ENCODE measurements at places on chromosomes 12 and 14.
A peak's percentile ranks its signal among the peaks of the same experiment; 100 is the strongest.

GRCh38 chr14:60553808-60554207 is 44.9 kb downstream of the SIX6 start:
- DNase-seq: no peak

DNA sequence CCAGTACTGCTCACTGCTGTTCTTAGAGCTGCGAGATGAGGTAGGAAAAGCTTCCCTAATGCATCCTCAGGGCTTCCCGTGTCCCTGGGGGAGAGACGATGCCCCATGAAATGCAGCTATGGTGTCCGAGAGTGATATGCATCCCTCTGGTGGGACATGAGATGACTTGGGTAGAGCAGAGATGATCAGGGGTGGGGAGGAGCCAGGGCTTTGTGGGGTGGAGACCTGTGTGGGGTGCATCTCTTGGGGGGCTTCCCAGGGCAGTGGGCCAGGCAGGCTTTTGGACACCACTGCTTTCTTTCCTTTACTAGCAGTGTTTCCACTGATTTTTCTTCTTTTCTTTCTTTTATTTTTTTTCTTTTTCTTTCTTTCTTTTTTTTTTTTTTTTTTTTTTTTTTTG is 147.3 kb downstream of the ADGRD1 start:
- no peak for DNase-seq

GRCh38 chr14:85921241-85921640 is 391.3 kb downstream of the FLRT2 start:
- no peak for DNase-seq

GRCh38 chr14:65208548-65208947 is 106.2 kb upstream of the MAX start:
- no peak for DNase-seq

- no peak for DNase-seq
These were observed 49.8 kb upstream of the USP15 start for GRCh38 chr12:62210422-62210821.

DNA sequence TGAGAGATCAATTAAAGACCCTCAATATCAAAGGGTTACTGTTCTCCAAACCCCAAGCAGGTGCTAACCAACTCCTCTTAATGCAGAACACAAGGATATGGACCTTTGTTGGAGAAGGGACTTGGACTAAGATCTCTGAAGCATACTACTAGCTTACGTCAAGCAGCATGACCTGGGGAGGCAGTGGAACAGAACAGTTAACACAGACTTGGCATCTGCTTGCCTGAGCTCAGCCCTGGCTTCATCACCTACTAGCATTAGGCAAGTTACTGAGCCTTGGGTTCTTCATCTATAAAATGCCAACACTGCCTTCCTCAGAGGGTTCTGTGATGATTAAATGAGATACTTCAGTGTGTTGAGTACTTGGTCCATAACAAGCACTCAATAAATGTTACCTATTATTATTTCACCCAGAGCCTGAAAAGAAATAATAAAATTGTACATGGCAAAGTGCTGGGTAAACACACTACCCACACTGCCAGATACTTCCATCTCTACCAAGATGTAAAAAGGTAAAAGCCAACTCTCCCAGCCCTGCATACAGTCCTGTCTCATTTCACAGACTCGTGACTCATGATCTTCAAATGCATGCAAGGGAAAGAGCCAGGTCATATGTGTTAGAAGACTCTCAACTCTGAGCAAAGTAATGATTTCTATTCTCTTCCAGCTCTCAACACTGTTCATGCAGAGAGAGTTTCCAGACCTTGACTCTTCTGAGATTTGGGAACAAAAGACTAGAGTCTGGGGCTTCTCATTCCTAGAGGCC is 39.7 kb downstream of the FMNL3 start:
- DNase-seq: no peak

GRCh38 chr12:100375038-100375735 is 18.3 kb downstream of the SLC17A8 start:
- DNase-seq: no peak

GRCh38 chr12:87960566-87960965 is 68.6 kb downstream of the C12orf50 start:
- DNase-seq: no peak

GRCh38 chr12:79155683-79156082 is 291.1 kb downstream of the SYT1 start:
- no peak for DNase-seq

DNA sequence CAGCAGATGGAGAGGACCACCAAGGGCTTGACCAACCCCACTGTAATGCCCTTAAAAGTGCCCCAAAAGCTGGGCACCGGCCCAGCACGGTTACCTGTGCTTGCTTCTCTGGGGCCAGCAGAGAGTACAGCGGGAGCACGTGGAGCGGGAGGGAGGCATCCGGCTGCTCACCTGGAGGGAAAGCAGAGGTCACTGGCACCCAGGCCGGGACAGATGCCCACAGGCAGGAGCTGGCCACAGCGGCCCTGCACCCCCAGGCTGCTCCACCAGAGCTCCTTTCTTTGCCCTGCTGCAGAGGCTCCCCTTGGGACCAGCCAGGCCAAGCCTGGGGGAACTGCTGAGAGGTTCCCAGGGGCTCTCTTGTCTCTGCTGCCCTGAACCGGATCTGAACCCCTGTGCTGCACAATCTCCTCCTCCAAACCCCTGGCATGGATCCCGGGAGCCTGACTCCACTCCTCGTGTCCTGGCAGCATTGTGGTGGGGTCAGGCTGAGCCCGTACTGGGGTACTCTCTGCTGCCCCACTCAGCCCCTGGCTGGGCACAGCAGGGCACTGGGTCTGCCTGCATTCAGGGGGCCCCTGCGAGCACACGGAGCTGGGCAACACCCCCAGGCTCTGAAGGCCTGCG is 24.0 kb downstream of the DHX37 start:
- no peak for DNase-seq

- DNase-seq: peak; percentile 82
These were observed at the start of gene HECTD4 for GRCh38 chr12:112381883-112382796. HECTD4 (minus strand) TSS chr12:112382431; CDS start chr12:112382128, 303 bp downstream.

DNA sequence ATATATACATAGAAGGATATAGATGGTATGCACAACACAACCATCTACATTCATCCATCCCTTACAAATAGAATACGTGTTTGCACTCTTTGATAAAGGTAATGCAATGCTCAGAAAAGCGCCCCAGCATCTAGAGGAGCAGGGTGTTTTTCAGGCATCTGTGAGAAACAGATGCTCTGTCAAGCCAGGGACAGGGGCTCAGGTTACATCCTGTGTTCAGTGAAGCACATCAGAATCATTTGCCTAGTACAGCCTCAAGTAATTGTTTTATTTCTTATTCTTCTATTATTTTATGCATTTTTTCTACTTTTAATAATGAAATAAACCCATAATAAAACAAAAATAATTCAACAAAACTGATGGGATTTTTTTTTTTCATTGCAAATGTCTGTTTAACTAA is 50.5 kb upstream of the HIF1A start:
- DNase-seq: peak; percentile 52

DNA sequence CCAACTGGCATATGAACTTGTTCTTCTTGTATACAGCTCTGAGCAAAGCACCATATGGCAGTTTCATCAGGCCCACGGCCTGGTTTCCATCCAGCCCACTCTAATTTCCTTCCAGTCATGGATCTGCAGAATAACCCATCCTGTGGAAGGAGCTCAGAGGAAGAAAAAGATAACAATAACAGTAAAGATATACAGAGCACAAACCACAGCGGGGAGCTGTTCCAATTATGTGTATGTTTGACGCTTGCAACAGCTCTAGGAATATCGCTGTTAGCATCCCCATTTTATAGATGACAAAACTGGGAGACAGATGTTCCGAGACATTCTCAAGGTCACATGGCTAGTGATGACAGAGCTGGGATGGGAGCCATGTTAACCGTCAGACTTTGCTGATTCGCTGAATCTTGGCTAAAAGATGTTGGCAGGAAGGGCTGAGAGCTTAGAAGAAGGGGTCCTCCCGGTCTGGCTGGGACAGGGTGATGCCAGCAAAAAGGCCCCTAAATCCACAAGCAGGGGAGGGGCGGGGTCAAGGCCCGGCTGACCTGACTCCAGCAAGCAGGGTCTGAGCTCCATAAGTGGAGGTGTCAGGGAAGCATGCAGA is 34.4 kb upstream of the CIPC start:
- no peak for DNase-seq

- DNase-seq: no peak
These were observed 42.6 kb upstream of the FOXJ2 start for GRCh38 chr12:7989827-7990491.

GRCh38 chr12:59179231-59179630 is 258.9 kb upstream of the LRIG3 start:
- DNase-seq: no peak

GRCh38 chr12:4064008-4064407 is 190.8 kb upstream of the PARP11 start:
- no peak for DNase-seq

GRCh38 chr14:59213368-59214315 is 25.2 kb downstream of the DAAM1 start:
- no peak for DNase-seq

DNA sequence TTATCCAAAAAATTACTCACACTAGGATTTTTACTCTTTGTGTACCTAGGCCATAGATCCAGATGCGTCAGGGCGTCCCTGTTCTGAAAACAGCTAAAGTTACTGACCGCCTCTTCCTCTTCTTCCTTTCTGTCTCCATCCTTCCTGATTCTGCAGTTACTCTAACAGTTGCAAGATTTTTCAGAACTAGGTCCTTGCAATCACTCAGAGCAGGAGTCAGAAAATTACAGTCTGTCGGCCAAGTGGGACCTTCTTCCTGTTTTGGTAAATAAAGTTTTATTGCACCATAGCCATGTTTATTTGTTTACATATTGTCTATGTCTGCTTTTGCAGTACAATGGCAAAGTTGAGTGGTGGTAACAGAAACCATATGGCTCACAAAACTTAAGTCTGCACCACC is 25.6 kb upstream of the FGF6 start:
- no peak for DNase-seq

DNA sequence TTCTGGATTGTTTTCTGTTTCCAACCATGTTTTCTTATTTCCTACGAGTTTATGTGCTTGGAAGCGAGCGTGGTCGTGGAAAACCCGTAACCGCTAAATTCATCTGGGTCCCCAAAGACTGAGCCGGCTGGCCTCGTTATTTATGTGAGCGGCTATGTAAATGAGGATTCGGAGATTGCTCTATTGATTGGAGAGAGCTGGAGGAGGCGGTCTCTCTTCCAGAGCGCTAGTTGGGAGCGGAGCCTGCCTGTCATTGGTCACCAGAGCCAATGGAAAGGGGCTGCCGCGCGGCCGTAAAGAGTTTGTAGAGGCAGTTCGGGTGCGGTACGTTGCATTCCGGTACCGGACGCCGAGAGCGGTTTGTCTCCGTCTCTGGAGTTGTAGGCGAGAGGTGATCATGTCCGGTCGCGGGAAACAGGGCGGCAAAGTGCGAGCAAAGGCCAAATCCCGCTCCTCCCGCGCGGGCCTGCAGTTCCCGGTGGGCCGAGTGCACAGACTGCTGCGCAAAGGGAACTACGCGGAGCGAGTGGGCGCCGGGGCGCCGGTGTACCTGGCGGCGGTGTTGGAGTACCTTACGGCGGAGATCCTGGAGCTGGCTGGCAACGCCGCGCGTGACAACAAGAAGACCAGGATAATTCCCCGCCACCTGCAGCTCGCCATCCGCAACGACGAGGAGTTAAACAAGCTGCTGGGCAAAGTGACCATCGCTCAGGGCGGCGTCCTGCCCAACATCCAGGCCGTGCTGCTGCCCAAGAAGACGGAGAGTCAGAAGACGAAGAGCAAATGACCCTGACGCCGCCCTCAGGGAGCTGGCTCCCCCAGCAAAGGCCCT is 29.0 kb downstream of the WBP11 start:
- peak; percentile 95 for DNase-seq

- no peak for DNase-seq
These were observed 22.4 kb downstream of the FAM222A start for GRCh38 chr12:109735825-109736551.

- no peak for DNase-seq
These were observed 24.1 kb downstream of the NTF3 start for GRCh38 chr12:5456030-5456429.

- DNase-seq: no peak
These were observed 4.2 kb downstream of the MLXIP start for GRCh38 chr12:122082621-122083356.

DNA sequence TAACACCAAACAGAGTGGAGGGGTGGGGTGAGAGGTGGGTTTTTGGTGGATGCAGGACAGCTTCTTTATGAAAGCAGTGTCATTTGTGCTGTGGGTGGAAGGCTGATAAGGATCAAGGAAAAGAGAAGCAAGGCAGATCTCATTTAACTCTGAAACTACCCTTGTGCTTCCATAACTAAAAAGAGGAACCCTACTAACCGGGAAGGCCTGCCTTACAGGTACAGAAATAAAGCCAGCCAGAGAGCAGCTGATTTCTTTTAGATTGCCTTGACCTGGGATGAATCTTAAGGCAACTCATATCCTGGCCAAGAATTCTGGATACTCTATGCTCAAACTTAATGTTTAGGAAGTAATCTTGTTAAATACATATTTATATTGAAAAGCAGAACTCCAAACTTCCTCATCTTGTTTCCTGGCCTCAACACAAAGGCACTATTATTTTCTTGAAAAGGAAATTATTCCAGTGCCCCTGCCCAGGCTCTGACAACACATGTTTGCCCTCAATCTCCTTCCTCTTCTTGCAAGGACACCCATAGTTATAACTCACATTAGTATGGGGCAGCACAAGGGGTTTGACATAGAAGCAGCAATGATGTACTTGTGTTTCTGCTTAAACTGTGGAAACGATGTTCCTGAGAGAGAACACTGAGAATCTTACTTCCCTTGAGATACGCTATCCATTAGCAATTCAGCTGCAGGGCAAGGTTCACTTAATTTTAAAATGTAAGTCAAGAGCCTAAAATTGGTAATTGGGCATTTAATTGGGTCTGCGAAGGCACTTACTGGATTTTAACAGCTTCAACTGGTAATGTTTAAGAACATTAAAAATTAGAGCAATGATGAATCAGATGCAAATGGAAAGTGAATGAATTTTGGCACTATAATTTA is 173.7 kb downstream of the STXBP6 start:
- DNase-seq: no peak

DNA sequence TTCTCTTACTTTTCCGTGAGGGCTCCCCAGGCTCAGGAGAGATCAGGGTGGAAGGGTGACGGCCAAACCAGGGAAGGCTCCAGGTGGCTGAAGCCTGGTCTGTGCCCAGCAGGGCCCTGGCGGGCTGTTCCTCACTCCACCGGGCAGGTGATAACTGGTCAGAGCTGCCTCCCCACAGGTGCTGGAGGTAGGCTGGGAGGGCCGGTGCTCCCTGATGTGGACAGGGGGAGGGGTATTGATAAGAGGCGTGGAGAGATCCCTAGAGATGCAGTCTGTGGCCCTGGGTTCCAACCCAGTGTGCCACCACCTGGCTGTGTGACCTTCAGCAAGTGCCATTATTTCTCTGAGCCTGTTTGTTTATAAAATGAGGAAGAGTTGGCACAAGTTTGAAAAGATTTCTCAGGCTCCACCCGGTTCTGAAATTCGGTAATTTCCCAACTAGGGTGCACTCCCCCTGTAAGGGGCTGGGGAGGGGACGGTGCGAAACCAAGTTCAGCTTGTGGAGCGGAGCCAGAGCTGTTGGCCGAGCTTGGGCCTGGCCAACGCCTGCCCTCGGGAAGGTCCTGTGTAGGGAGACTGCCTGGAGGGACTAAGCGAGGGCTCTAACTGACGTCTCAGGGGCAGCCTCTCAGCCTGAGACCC is 1.0 kb upstream of the NR4A1 start:
- DNase-seq: no peak

GRCh38 chr12:52925717-52926595 is 21.1 kb upstream of the KRT8 start:
- no peak for DNase-seq

Measured in left renal cortex interstitium (tissue), 4 donors.